ENCODE measurements at places on chromosomes 5 and 9.

- no peak for DNase-seq
These were observed 89.5 kb downstream of the EPB41L4A start for GRCh38 chr5:112329419-112330090.

- no peak for DNase-seq
These were observed 299.4 kb upstream of the RASA1 start for GRCh38 chr5:86968301-86968753.

GRCh38 chr5:31577438-31577837, 45.3 kb downstream of the C5orf22 start:
- DNase-seq, result no peak

DNA sequence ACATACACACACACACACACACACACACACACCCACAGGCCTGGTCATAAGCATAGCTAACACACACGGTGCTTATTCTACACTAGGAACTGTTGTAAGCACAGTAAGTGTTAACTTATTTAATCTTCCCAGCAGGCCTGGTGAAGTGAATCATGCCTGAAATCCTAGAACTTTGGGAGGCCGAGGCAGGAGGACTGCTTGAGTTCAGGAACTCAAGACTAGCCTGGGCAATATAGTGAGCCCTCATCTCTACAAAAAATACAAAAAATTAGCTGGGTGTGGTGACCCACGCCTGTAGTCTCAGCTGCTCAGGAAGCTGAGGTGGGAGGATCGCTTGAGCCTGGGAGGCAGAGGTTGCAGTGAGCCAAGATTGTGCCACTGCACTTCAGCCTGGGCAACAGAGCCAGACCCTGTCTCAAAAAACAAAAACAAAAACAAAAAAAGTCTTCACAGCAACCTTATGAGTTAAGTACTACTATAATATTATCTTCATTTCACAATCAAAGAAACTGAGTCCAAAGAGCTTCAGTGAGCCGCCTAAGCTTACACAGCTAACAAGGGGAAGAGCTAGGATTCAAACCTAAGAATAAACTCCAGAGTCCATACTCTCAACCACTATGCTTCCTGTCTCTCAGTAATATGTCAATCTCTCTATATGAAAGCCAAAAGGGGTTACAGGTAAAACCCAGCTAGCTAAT, 2.3 kb downstream of the MEGF9 start:
- no peak for DNase-seq

DNA sequence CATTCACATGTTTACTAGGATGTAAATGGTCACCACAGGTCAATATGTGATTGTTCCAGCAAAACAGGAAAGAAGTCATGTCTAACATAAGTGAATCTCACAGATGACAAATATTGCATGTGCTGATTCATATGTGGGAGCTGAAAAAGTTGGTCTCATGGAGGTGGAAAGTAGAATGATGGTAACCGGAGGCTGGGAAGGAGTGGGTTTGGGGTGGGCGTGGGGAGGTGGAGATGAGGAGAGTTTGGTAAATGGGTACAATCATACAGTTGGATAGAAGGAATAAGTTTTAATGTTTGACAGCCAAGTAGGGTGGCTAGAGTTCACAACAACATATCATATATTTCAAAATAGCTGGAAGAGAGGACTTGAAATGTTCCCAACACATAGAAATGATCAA, 83.8 kb upstream of the RANBP3L start:
- no peak for DNase-seq

- no peak for DNase-seq
These were observed 174.5 kb upstream of the MAP1B start for GRCh38 chr5:71932655-71933338.

- DNase-seq, result no peak
These were observed 47.2 kb upstream of the FBXL7 start for GRCh38 chr5:15452781-15453180.

- DNase-seq, result no peak
These were observed 32.6 kb downstream of the GABRB2 start for GRCh38 chr5:161513942-161514341.

DNA sequence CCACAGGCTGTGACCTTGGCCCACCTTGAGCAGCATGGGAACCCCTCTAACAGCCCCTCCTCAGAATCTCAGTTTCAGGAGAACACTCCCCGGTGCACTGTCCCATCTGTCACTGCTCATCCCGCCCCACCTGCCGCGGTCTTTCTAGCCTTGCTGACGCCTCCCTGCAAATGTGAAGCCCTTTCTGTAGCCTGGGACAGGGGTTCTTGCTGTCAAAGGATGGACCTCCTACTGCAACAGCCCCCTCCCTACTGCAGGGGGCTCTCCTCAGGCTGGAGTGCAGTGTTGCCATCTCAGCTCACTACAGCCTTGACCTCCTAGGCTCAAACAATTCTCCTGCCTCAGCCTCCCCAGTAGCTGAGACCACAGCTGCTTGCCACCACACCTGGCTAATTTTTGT, 20.0 kb downstream of the OR2V1 start:
- no peak for DNase-seq

DNA sequence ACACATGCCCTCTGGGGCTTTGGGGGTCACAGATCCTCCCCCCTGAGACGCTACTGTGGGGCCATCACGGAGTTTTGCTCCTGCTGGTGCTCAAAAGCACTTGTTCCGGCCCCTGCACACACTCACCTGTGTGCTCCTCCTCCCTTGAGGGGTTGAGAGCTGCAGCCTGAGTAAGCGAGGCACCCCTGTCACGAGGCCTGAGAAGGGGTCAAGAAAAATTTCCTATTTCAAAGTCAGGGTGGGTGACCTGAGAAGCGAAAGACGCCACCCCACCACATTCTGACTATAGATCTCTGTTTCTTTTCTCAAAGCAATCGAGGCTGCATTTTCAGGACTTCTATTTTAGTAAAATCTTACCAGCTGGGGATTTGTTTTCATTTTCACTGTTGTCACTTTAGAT, 138.5 kb downstream of the DCP2 start:
- no peak for DNase-seq

DNA sequence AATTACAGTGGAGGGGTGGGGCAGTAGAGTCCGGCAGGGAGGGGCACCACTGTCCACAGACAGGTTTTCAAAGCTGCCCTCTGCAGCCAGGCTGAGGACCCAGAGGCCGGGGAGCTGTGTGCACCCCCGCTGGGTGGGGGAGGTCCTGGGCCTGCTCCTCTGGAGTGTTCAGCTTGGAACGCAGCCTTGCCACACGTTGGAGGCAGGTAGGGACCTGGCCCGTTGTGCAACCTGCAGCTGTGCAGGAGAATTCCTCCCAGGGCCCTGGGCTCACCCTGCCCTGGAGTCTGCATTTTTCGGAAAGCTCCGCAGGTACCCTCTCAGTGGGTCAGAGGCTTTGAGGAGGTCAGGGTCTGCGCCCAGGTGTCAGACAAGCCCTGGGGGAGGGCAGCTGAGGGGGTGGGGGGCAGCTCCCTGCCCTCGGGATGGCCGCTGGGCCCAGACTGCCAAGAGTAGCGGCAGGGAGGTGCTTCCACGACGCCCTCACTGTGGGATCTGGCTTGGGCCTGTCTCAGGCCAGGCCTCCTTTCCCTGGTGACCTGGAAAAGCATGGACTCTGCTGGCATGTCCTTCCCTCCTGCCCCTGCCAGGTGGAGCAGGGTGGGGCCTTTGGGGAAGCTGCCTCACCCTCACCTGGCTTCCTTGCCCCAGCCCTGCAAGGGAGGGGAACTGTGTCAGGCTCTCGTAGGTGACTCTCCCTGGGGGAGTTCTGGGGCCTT, 29.5 kb downstream of the RXRA start:
- DNase-seq, result no peak

DNA sequence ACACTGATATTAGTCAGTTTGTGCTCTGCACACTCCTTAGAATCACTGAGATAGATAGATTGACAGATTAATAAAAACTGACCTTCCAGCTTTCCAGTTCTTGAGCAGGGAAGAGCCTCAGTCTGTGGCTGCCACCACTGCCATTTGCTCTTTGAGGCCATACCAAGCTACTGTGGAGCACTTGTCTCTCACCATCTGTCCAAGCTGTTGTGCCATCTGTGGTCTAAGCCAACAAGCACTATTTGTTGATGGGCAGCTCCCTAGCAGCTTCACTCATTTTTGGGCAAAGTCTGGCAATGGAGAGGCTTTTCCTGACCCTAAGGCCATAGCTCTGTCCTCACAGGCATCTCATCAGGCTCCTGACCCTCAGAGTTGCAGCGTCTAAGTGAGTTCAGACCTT, 30.4 kb downstream of the HTR1A start:
- DNase-seq, result no peak

DNA sequence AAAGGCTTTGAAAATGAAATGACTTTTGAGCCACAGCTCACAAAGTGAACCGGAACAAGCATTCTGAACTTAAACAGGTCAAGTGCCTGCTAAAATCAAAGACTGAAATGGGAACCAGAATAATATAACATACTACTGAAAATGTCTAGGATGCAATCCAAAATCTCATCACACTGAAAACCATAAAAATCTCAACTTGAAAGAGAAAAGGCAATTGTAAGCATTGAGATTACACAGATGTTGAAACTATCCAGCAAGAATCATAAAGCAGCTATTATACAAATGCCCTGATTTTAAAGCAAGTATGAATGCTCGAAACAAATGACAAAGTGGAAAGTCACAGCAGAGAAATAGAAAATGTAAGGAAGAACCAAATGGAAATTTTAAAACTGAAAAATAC, 211.5 kb upstream of the GAS1 start:
- DNase-seq, result no peak

GRCh38 chr5:173263566-173263965, 28.6 kb upstream of the NKX2-5 start:
- DNase-seq, result no peak

GRCh38 chr5:81517462-81517861, 123.5 kb upstream of the ACOT12 start:
- DNase-seq, result no peak

DNA sequence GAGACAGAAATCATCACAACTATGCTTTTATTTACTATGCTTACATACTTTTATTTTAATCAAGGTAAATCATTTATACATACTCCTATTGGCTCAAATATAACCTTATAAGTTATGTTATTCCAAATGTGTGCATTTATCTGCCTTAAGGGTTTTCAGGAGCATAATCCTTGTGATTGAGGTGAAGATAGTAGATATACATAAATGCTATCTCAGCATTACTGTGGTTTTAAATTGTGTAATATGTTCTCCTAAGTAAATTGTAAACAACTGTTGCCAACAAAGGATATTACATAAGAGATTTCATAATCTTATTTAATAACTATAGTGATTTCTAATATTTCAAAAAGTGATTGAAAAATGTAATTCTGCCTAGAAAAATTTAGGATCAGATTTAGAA, 1374.8 kb upstream of the DMAC1 start:
- DNase-seq, result no peak

- no peak for DNase-seq
These were observed 75.3 kb upstream of the PJA2 start for GRCh38 chr5:109485030-109485429.

DNA sequence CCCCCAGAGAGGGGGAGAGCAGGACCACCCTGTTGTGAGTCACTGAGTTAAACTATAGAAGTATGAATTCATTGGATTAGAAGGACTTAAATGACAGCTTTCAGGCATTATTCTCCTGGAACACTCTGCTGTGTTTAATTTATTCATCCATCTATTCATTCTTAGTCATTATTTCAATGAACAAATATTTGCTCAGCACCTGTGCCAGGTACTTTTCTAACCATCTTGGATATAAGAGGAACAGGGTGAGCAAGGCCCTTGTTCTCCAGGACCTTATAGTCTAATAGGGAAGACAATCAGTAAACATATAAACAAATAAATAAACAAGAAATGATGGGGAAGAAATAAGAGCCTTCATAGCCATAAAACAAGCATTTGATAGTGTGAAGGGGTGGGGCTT, 483.9 kb upstream of the BRINP1 start:
- no peak for DNase-seq

DNA sequence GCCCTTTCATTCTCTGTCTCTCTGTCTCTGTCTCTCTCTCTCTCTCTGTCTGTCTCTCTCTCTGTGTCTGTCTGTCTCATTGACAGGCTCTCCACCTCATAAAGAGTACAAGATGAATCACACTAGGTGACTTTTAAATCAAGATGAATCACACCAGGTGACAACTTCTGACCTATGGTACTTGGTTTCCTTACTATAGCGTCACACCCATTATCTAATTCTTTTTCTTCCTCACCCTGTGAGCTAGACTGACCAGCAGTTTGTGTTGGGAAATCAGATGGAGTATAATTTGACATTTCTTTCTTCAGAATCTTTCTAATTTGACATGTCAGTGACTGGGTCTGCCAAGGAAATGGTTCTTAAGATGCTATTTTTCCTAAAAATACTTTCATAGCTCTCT, 232.9 kb downstream of the ARRDC3 start:
- no peak for DNase-seq

DNA sequence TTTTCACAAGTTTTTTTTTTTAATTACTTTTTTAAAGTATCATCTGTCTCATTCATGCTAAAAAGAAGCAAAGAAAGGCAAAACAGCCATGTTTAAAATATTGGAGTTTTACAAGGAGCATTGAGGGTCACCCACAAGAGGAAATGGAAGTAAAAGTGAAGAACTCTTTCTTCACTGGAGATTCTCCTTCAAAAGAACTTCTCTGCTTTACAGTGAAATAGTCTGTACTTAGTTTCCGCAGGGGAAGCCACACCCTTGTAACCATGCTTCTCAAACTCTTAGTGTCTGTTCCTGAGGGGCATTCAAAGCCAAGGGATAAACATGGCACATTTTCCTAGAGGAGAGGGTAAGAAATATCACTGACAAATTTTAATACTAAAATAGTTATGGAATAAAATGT, 8.6 kb downstream of the C9orf72 start:
- no peak for DNase-seq

DNA sequence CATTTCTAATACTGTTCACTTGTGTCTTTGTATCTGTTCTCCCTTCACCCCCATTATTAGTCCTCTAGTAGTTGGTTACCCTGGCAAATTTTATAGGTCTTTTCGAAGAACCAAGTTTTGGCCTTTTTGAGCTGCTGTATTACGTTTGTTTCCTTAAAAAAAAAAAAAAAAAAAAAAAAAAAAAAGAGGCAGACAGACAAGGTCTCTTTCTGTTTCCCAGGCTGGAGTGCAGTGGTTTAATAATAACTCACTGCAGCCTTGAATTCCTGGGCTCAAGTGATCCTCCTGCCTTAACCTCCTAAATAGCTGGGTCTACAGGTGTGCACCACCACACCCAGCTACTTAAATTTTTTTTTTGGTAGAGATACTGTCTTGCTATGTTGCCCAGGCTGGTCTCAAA, 20.9 kb downstream of the DDX4 start:
- no peak for DNase-seq

DNA sequence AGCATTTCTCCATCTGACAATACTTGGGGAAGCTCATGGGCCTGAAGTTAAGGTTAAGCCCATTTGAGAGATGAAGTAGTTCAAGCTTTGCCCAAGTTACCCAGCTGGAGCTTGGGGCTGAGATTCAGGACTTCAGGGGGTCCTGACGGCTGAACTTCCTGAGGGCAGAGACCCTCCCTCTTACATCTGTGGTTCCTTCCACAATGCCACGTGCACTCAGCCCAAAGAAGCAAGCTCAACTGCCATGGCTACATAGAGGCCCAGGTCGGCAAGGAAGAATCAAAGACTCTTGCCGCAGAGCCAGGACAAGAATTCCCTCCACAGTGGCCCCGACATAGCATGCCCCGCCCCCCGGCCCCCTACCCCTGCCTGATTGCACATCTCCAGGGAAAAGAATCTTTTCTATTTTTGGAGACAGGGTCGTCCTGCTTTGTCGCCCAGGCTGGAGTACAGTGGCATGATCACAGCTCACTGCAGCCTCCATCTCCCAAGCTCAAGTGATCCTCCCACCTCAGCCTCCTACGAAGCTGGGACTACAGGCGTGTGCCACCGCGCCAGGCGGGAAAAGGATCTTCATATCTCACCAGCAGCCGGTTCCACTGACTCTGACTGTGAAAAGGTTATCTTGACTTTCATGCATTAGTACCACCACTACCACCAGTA, 9.2 kb downstream of the PHF19 start:
- DNase-seq, result no peak

Measured in stimulated activated CD8-positive, alpha-beta memory T cell treated with anti-CD3 and anti-CD28 coated beads, Interleukin-12 subunit alpha, Interleukin-12 subunit beta, amount 100 ng/mL, for 4 hours (primary cell).